Stimulated activated CD4-positive, alpha-beta T cell treated with anti-CD3 and anti-CD28 coated beads, Interleukin-2, amount 100 ng/mL, for 4 hours (primary cell): ENCODE measurements at places on chromosomes 5 and 9.

GRCh38 chr9:100064872-100065581, 33.8 kb downstream of the ERP44 start:
- DNase-seq = no peak

- DNase-seq = no peak
Observed at GRCh38 chr5:133430095-133430494, 182.2 kb downstream of the FSTL4 start.

- DNase-seq = no peak
Observed at GRCh38 chr9:133370685-133371084, 5.2 kb downstream of the SURF4 start.

DNA sequence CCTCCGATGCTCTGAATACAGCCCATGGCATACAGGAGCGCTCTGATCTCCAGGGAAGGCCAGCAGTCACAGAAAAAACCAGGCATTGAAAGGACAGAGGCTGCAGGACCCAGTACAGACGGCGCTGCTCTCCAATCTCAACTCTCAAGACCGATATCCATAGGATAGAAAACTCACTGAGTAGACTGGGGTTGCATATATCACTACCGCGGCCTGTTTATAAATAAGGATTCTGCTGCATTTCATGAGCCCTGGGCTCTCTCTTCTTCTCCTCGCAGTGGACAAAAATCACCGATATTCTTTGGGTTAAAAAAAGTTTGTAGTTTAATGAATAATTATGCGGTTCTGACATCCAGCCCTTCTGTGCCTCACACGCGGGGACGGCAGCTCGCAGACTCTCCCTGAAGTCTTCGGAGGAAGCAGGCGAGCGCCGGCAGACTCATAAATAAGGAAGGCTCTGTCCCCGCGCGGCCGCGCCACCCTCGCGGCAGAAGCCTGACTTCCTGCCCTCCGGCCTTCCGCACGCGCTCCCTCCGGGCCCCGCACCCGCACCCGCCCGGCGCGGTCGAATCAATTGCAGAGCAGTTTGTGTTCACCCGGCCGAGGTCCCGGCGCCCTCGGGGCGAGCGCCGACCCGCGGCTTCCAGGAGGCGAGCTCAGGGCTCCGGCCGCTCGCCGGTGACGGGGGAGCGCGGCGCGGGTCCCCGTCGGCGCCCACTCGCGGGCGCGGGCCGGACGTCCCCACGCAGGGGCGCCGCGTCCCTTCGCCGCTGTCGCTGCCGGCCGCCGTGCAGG, at the start of gene FAM78A:
FAM78A (minus strand) TSS at position 417 of the 795 bp plus-strand sequence; CDS start at position 86, 331 bp downstream.
- DNase-seq = no peak

DNA sequence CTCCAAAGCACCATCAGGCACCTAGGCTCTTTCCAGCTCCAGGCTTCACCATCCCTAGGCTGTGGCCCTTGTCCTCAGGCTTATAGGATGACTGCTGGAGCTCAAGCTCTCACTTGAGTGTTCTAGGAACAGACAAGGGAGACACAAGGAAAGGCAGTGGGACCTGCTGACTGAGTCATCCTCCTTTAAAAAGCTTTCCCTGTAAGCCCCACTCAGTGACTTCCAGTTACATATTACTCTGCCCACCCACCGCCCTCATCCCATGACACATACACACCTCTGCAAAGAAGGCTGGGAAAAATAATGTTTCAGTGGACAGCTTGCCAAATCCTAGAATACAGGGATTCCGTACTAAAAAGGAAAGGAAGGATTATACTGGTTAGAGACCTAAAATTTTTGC, 154.2 kb upstream of the ZNF366 start:
- no peak for DNase-seq

DNA sequence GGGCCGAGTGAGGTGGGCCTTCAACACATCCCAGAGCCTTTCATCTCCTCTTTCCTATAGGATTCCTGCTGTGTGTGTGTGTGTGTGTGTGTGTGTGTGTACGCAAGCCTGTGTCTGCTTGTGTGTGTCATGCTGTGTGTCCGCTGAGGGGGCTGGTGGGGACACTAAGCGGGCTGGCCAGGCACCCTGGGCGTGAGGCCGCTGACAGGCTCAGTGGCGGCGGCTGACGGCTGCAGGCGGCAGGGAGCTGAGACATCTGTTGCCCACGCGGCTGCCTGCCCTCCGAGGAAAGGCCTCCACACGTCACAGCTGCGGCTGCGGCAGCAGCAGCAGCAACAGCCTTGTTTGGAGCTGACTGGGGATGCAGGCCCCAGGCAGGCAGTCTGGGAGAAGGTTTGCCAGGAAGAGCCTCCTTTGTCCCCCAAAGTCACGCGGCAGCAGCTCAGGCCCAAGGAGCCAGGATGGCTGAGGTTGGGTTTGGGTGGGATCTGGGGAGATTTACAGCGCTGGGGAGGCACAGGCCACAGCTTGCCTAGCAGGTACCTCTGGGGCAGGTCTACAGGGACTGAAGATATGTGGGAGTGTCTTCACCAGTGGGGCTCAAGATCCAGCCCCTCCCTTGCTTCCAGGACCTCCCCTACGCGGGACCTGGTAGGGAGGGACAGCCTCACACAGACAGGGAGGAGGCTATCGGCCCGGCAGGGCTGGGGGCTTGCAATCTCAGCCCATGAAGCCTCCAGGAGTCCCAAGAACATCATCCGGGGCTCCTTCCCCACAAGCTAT, 1.8 kb downstream of the PDLIM4 start:
- DNase-seq = no peak

DNA sequence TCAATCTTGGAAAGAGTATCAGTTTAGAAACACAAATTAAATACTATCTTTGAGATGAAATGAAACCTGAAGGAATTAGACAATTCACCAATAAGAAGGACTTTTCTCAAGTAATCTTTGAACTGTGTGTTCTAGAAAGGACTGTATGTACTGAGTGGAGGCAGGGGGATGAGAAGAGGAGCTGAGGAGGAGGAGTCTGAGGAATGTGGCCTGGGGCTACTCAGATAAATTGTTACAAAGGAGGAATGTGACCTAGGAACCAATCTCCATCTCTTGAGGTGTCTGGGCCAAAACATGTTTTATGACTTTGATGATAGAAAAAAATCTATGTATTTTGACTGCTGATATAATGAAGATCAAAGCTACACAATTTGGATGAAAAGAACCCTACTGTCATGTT, 124.3 kb upstream of the ANKRD55 start:
- DNase-seq = no peak

DNA sequence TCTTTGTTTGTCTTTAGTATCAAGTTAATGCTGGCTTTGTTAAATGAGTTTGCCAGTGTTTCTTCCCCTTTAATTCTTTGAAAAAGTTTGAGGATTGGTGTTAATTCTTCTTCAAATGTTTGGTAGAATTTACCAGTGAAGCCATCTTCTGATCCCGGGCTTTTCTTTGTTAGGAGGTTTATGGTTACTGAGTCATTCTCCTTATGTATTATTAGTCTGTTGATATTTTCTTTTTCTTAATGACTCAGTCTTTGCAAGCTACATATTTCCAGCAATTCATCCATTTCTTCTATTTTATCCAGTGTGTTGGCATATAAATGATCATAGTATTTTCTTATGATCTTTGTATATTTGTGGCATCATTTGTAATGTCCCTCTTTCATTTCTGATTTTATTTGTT, 74.5 kb upstream of the SPINK5 start:
- DNase-seq = no peak

- DNase-seq = no peak
Observed at GRCh38 chr5:167709625-167710024, 581.8 kb upstream of the WWC1 start.

- DNase-seq = no peak
Observed at GRCh38 chr9:96408409-96409280, 9.5 kb downstream of the ZNF367 start.

- DNase-seq = no peak
Observed at GRCh38 chr9:6132650-6133049, 83.0 kb upstream of the IL33 start.

- no peak for DNase-seq
Observed at GRCh38 chr9:130042406-130042884, 544 bp downstream of the FNBP1 start.

DNA sequence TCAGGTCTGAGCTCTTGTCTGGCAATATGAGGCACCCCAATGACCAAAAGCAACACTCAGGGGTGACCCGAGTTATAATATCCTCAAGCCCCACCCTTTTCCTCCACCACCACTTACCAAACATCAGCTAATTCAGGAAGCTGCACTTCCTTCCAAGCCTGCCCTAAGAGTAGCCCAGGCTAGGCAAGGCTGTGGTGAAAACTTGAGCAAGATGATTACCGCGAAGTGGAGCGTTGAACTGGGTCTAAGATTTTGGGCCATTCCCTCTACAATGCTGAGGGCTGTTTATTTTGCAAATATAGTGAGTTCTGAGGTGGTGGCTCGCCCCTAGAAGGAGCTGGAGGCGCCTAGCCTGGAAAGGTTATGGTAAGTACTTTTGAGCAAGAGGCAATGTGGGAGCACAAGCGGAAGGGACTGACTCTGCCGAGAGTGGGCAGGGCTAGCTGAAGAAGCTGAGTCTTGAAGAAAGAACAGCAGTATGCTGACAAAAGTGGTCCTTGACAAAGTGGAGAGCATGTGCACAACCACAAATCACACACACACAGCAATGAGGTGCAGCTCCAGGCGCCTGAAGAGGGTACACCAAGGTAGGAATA, at the start of gene HK3:
HK3 (minus strand) TSS at position 51 of the 596 bp plus-strand sequence. CDS start 3,187 bp downstream, outside the sequence.
- no peak for DNase-seq

DNA sequence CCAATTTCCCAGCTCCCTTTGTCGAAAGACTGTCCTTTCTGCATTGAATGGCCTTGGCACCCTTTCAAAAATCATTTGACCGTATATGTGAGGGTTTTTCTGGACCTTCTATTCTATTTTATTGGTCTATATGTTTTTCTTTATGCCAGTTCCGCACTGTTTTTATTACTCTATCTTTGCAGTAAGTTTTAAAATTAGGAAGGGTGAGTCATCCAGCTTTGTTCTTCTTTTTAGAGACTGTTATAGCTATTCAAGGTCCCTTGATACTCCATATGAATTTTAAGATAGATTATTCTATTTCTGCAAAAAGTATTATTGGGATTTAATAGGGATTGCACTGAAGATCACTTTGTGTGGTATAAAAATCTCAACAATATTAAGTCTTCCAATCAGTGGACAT, 44.2 kb upstream of the STARD4 start:
- no peak for DNase-seq

- DNase-seq = no peak
Observed at GRCh38 chr5:174418809-174419539, 305.4 kb upstream of the MSX2 start.

DNA sequence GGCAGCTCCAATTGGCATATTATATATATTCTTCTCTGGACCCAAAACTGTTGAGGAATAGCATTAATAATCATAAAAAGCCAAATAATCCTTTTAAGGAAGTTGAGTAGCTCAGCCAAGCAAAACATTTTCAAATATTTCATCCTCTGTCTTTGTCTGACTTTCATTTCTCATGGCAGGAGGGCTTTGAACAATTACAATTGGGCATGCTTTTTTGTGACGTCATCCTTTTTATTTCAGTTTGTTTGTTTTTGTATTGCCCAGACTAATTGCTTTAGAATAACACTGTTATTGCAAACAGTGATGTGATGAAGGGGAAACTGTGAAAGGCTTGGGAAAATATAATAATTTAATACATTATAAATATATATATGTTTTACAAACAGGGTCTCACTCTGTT, 65.2 kb upstream of the MAP1B start:
- DNase-seq = no peak

GRCh38 chr5:165508286-165508685, 2002.9 kb downstream of the MAT2B start:
- no peak for DNase-seq

DNA sequence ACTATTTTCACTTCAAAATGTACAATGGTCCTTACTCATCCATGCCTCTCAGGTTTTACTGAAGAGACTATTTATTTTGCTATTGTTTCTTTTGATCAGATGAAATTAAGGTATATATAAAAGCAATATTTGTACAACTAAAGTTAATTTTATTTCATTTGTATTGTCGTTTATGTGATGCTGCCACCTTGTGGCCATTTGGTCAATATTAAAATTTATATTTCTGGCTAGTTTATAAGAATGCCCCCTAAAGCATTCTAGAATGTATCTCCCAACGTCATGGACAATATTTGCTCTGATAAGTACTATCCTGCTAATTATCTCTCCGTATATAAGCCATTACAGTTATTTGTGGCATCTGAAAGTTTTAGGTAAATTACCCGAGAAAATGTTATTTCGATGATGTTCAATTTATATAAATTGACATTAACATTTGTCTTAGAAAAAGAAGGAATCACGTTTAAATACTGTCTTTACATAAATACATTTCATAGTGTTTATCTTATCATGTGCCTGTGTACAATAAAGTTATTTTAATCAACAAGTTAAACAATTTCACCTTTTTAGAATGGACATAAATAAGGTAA, 680.0 kb downstream of the TAF11L14 start:
- DNase-seq = no peak

DNA sequence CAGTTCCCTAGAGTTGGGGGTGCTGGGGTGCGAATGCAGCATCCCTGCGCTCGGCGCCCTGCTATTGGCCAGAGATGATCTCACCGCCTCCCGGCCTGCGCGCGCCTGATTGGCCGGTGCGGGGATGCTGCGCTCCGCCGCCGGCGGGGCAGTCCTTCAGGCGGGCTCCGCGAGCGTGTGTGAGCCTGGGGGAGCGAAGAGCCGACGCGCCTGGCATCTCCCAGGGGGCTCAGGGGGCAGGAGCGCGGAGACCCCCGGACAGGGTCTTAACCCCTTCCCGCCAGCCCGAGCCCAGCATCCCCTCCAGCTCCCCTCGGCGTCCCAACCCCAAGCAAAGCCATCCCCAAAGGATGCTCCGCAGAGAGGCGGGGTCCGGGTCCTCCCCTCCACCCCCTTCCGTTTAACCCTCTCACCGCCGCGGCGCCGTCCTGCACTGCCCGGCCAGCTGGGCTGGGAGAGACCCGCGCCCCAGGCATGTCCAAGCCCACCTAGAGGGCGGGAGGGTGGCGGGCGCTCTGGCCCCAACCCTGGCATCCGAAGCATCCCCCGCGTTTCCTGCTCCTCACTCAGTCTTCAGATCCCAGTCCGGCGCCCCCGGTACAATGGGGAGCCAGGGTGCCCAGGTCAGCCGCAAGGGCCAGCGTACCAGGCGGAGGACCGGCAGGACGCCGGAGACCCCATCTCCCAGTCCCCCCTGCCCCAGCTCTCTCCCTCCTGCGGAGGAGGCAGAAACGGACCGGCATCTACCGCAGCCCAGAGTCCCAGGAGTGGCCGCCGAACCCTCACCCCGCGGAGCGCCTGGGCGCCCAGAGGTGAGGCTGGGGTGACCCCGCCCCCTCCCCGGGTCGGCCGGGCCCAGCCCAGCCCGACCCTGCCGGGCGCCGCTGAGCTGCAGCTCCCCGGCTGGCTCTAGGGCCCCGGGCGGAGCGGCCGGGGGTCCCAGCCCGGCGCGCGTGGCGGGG, 19.3 kb upstream of the TOR2A start:
- DNase-seq = no peak
